ENCODE measurements at places on chromosomes 6 and 20. TPM values are rescaled to one million over a fixed set of nuclear protein-coding genes. Genes with fewer than 3 reads are reported as not detected.
A peak's percentile ranks its signal among the peaks of the same experiment; 100 is the strongest.

- H3K27ac ChIP-seq: no peak overlapping the region
- peaks cover 6% of the 10 kb centered on the region for H3K27me3 ChIP-seq
- H3K4me3 ChIP-seq: no peak overlapping the region
- H3K4me1 ChIP-seq: peaks cover 12% of the 10 kb centered on the region
- no peak for DNase-seq
- H3K36me3 ChIP-seq: peaks cover 10% of the 10 kb centered on the region
Measured at GRCh38 chr20:37981568-37981967, 51.7 kb downstream of the TTI1 start.

GRCh38 chr6:104608101-104608500 lies 251.6 kb downstream of the HACE1 start:
- DNase-seq: no peak
- H3K36me3 ChIP-seq: no peaks in the 10 kb centered on the region
- peaks cover 19% of the 10 kb centered on the region for H3K4me1 ChIP-seq
- H3K27me3 ChIP-seq: no peaks in the 10 kb centered on the region
- H3K27ac ChIP-seq: no peak overlapping the region

DNA sequence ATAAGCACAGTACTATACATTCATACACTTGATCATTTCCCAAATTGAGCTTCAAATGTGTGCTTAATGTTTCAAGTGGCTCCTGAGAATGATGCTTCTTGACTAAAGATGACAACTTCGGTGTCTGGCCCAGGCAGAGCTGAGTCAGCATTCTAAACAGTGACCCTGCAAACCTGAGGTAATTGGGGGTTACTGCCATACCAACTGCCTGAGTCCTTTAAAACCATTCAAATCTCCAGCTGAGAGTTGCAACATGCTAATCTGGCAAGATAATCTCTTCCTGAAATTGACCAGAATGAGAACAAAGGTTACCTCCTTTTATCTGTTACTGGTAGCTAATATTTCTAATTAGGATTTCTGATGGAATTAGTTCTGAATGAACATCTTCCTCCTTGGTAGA lies 8.2 kb downstream of the BACH2 start:
- no peak overlapping the region for H3K4me3 ChIP-seq
- peaks cover 30% of the 10 kb centered on the region for H3K4me1 ChIP-seq
- no peaks in the 10 kb centered on the region for H3K27me3 ChIP-seq
- DNase-seq: no peak

DNA sequence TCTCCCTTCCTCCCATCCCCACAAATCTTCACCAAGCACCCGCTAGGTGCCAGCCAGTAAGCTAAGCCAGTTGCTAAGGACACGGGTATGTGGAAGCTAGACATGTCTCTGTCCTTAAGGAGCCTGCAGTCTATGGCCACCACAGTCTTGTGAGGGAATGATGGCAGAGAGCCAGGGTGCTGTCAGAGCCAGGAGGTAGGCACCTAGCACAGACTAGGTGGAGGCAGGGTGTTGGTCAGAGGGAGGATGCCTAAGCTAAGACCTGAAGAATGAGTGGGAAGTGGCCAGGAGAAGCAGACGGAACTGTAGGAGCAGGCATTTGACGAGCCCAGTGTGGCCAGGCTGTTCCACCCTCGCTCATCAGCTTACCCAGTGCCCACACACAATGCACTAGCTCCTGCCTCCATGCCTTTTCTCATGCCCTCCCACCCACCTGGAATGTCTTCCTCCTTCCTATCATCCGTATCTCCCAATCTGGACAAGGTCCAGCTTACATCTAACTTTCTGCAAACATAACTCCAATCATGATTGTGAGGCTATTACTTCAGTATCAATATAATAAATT lies 125.6 kb downstream of the FOXC1 start:
- H3K4me3 ChIP-seq: no peak overlapping the region
- H3K27ac ChIP-seq: no peak overlapping the region

Gene SLC26A8
- total RNA-seq: not detected

Gene SEMG1
- total RNA-seq: not detected

GRCh38 chr6:46023216-46023915 lies 7.7 kb upstream of the CLIC5 start:
- no peak overlapping the region for H3K27ac ChIP-seq
- H3K36me3 ChIP-seq: no peaks in the 10 kb centered on the region
- H3K4me1 ChIP-seq: no peaks in the 10 kb centered on the region

DNA sequence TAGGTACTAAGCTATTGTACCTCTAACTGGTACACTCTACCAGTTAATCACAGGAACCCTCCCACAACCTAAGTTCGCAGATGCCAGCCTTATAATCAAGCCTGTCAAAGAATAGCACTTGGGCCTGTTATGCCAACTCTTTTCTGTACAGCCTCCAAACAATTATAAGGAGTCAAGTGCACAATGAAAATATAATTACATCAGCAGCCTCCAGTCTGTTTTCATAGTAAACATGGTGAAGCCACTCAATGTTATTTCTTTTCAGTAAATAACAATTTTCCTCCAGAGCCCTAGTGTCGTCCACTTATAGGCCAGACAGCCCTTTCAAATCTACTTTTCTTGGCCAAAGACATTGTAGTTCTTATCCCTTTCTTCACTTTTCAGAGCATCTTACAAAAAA lies 82.7 kb upstream of the CARMIL1 start:
- H3K36me3 ChIP-seq: no peaks in the 10 kb centered on the region
- peak overlapping the region; percentile 41 for H3K27ac ChIP-seq
- DNase-seq: no peak
- no peaks in the 10 kb centered on the region for H3K27me3 ChIP-seq
- no peak overlapping the region for H3K4me3 ChIP-seq

DNA sequence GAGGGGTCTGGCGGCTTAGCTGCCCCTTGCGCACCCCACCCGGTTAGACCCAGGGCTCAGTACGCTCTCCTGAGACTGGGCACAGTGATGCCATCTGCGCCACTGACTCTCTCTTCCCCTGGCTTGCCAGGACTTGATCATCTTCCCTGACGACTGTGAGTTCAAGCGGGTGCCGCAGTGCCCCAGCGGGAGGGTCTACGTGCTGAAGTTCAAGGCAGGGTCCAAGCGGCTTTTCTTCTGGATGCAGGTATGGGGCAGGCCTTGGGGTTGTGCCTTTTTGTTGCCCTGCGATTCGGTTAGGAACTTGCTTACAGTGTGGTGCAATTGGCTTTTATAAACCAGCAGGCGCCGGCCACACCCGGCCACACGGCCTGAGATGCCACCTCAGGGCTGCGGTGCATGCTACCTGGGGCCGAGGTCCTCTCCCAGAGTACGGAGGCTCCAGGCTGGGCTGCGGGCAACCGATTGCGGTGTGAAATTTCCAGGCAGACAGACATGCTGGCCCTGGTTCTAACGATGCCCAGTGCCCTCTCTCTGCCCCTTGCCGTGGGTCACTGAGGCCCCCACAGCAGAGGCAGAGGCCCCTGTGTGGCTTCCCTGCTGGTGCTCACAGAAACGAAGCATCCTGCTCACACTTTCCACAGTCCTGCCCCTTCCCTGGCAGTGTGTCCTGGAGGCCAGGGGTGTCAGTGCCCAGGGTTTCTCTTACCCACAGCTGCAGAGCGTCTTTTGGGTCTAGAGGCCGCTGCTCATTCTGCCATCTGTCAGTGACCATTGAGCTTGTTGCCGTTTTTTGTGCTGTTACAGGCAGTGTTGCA lies 1.7 kb downstream of the ADRM1 start:
- peaks cover 32% of the 10 kb centered on the region for H3K4me1 ChIP-seq
- peak overlapping the region; percentile 92 for H3K27ac ChIP-seq
- H3K27me3 ChIP-seq: no peaks in the 10 kb centered on the region
- H3K4me3 ChIP-seq: peak overlapping the region; percentile 86
- DNase-seq: no peak

- no peak for DNase-seq
- H3K36me3 ChIP-seq: no peaks in the 10 kb centered on the region
- no peak overlapping the region for H3K27ac ChIP-seq
- no peaks in the 10 kb centered on the region for H3K4me1 ChIP-seq
- no peaks in the 10 kb centered on the region for H3K27me3 ChIP-seq
- H3K4me3 ChIP-seq: no peak overlapping the region
Measured at GRCh38 chr20:52420805-52421204, 229.2 kb upstream of the ZFP64 start.

- DNase-seq: no peak
- peaks cover 10% of the 10 kb centered on the region for H3K4me1 ChIP-seq
- no peaks in the 10 kb centered on the region for H3K27me3 ChIP-seq
- no peak overlapping the region for H3K27ac ChIP-seq
Measured at GRCh38 chr20:36528176-36528874, 13.0 kb upstream of the MYL9 start.

Gene NHLRC1
- total RNA-seq: 1.1 TPM

Gene SLC17A2
- total RNA-seq: not detected

- no peak overlapping the region for H3K27ac ChIP-seq
- no peak overlapping the region for H3K4me3 ChIP-seq
- H3K4me1 ChIP-seq: no peaks in the 10 kb centered on the region
Measured at GRCh38 chr20:20685635-20686034, 26.8 kb downstream of the RALGAPA2 start.

DNA sequence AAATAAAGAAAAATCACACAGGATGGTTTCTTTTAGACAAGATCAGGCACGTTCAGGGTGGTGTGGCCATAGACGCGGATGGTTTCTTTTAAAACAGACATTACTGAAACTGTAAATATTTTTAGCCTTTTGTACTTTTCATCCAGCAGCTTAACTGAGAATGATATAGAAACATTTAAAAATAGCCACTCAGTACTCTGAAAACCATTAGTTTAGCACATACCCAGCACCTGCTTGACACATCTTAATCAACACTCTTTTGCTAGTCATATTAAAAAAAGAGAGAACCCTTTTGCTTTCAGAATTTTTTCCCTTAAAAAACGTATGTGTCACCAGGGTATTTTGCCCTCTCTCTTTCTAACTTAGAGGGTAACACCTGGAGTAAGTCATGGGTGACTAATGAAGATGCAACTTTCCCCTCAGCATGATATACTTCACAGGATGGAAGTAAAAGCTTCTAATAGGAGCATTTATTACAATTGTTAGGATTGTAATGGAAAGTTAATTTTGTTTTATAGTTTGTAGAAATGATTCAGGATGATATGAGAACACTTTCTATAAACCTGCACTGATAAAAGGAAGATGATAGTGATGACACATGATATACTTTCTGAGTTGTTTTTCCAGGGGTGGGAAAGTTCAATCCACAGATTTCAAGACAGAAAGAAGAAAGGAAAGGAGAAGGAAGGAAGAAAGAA lies 45.2 kb downstream of the BACH2 start:
- H3K4me1 ChIP-seq: peaks cover 16% of the 10 kb centered on the region
- DNase-seq: no peak
- H3K27ac ChIP-seq: no peak overlapping the region
- no peak overlapping the region for H3K4me3 ChIP-seq
- H3K36me3 ChIP-seq: peaks cover 2% of the 10 kb centered on the region

Gene DNAH8
- total RNA-seq: 0.05 TPM

- peak; percentile 94 for DNase-seq
- no peak overlapping the region for H3K27ac ChIP-seq
- H3K27me3 ChIP-seq: no peaks in the 10 kb centered on the region
Measured at GRCh38 chr6:351867-352289, 39.7 kb upstream of the IRF4 start.

Gene GCM1
- total RNA-seq: not detected

DNA sequence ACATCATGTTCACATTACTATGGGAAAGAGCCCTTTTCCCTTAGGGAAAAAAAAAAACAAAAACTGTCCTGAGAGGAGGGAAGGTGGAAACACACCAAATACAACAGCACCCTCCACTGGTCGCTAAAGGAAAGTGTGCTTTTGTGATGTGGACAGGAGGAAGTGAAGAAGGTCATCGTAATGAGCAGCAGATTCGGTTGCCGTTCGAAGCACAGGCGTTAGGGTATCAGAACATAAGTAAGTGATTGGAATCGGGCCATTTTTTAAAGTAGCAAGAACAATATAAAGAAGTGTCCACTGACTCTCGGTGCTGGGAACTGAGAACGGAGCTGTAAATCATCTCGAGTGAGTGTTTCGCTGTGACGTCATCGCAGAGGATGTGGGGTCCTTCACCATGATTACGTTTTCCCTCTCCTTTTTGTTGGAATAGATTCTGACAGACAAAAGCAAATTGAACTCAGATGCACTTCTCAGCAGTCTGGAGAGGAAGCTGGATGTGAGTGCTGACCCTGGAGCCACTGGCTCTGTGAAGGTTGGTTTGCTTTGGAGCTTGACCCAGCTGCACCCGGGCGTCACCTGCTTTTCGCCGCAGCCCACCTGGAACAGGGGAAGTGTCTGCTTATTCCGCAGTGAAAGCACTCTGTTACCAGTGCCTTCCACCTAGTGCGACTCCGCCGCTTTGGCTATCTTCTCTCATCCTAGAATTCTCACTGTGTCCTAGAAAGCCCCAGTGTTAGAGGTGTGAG lies 203.6 kb upstream of the GMDS start:
- peaks cover 26% of the 10 kb centered on the region for H3K4me1 ChIP-seq
- no peak for DNase-seq
- no peaks in the 10 kb centered on the region for H3K27me3 ChIP-seq
- H3K27ac ChIP-seq: peak overlapping the region; percentile 70
- H3K36me3 ChIP-seq: peaks cover 2% of the 10 kb centered on the region
- H3K4me3 ChIP-seq: peak overlapping the region; percentile 65

Gene SOX18
- 2.1 TPM for total RNA-seq

- peak overlapping the region; percentile 57 for H3K27ac ChIP-seq
- no peaks in the 10 kb centered on the region for H3K36me3 ChIP-seq
- peaks cover 62% of the 10 kb centered on the region for H3K4me1 ChIP-seq
- DNase-seq: no peak
- peak overlapping the region; percentile 14 for H3K4me3 ChIP-seq
Measured at GRCh38 chr6:75280131-75280855, 4.3 kb downstream of the TMEM30A start.

Gene PTGIS
- 165 TPM for total RNA-seq

- H3K4me1 ChIP-seq: peaks cover 35% of the 10 kb centered on the region
- H3K27me3 ChIP-seq: no peaks in the 10 kb centered on the region
- H3K4me3 ChIP-seq: no peak overlapping the region
- no peak overlapping the region for H3K27ac ChIP-seq
- H3K36me3 ChIP-seq: peaks cover 16% of the 10 kb centered on the region
Measured at GRCh38 chr6:83307849-83308248, 114.7 kb downstream of the RWDD2A start.

DNA sequence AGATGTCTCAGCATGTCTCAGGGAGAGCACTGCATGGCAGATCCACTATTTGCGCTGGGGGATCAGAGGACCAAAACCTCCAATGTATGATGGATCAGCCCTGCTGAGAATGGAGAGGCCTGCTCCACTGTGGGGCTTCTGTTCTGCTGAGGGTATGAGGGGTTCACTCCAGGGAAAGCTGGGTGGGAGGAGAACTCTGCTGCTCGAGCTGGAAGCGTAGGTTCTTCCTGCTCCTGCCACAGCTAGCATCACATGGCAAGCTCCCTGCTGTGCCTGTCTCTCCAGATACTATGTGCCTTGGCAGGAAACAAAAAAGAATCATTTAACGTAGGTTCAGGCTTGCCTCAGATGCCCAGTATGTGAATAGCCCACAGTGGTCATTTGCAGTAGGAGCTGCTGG lies 105.8 kb downstream of the EPM2A start:
- no peaks in the 10 kb centered on the region for H3K27me3 ChIP-seq
- peaks cover 6% of the 10 kb centered on the region for H3K36me3 ChIP-seq
- no peak overlapping the region for H3K27ac ChIP-seq
- no peak overlapping the region for H3K4me3 ChIP-seq

Gene RNF182
- 5.3 TPM for total RNA-seq
